ENCODE measurements at places on chromosomes 5 and 9. TPM values are rescaled to one million over a fixed set of nuclear protein-coding genes. Genes with fewer than 3 reads are reported as not detected.

DNA sequence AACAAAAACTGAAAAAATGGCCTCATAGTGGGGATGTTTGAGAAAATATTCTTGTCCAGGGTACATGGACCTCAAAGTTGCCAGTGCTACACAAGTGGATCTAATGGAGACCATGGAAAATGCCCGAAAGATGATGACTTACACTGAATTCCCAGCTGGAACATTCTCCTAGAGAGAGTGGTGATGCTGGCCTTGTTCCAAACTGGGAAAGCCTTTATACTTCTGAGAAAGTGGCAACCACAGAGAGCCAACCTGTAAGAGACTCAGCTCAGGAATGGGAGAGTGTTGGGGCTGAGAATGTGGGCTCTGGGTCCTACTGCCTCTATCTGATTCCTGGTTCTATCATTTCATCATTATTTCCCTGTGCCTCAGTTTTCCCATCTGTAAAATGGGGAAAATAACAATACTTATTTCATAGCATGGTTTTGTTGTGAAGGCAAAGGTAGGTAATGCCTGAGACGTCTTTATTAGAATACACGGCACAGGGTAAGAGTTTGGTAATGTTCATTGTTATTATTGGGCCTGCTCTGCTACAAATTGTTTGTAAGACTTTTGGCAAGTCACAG lies 229.0 kb upstream of the PANK3 start:
- H3K27me3 ChIP-seq, result peaks cover 8% of the 10 kb centered on the region
- H3K4me3 ChIP-seq, result no peak overlapping the region
- no peaks in the 10 kb centered on the region for H3K36me3 ChIP-seq
- DNase-seq, result no peak
- H3K4me1 ChIP-seq, result peaks cover 14% of the 10 kb centered on the region

DNA sequence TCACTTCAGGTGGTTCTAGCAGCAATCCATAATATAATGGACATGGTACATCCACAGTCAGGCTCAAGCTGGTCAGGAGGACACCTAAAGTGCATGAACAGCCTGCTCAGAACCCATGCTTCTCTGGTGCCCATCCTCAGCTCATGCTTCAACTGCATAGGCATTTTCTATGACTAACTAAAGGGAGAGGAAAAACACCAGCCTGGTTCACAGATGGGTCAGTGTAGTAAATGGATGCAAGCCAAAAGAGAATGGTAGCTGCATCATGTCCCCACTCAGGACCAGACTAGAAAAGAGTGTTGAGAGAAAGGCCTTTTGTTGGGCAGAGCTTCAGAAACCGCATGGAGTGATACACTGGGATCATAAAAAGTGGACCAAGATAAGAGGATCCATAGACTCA lies 556.6 kb downstream of the TLE1 start:
- no peak overlapping the region for H3K27ac ChIP-seq
- H3K4me1 ChIP-seq, result no peaks in the 10 kb centered on the region
- H3K36me3 ChIP-seq, result no peaks in the 10 kb centered on the region
- DNase-seq, result no peak
- no peak overlapping the region for H3K4me3 ChIP-seq

- DNase-seq, result no peak
Observed at GRCh38 chr9:110355911-110356310, 18.2 kb upstream of the TXNDC8 start.

- no peak overlapping the region for H3K4me3 ChIP-seq
- H3K36me3 ChIP-seq, result peaks cover 13% of the 10 kb centered on the region
- peaks cover 29% of the 10 kb centered on the region for H3K4me1 ChIP-seq
- H3K27ac ChIP-seq, result peak overlapping the region; percentile 9
- H3K27me3 ChIP-seq, result peaks cover 7% of the 10 kb centered on the region
- DNase-seq, result no peak
Observed at GRCh38 chr5:403995-404394, 39.0 kb upstream of the EXOC3 start.

GRCh38 chr5:172801179-172801671 lies 30.2 kb upstream of the DUSP1 start:
- peaks cover 8% of the 10 kb centered on the region for H3K4me1 ChIP-seq
- no peak for DNase-seq
- H3K27ac ChIP-seq, result no peak overlapping the region
- H3K27me3 ChIP-seq, result peaks cover 8% of the 10 kb centered on the region

The SOX30 gene
- 0.15 TPM for total RNA-seq

GRCh38 chr9:130268521-130269211 lies 3.1 kb downstream of the HMCN2 start:
- H3K27me3 ChIP-seq, result peaks cover 18% of the 10 kb centered on the region
- H3K4me1 ChIP-seq, result peaks cover 68% of the 10 kb centered on the region
- peak overlapping the region; percentile 11 for H3K4me3 ChIP-seq
- DNase-seq, result peak; percentile 31
- H3K27ac ChIP-seq, result peak overlapping the region; percentile 93
- no peaks in the 10 kb centered on the region for H3K36me3 ChIP-seq

- H3K4me1 ChIP-seq, result peaks cover 7% of the 10 kb centered on the region
- no peaks in the 10 kb centered on the region for H3K36me3 ChIP-seq
- no peak overlapping the region for H3K4me3 ChIP-seq
- no peak overlapping the region for H3K27ac ChIP-seq
- DNase-seq, result no peak
- peaks cover 2% of the 10 kb centered on the region for H3K27me3 ChIP-seq
Observed at GRCh38 chr5:127910307-127910956, 173.1 kb upstream of the SLC12A2 start.
